ENCODE measurements at places on chromosomes 12 and 14.
A peak's percentile ranks its signal among the peaks of the same experiment; 100 is the strongest.

- DNase-seq, result no peak
Measured at GRCh38 chr12:121198949-121199348, 11.0 kb upstream of the P2RX4 start.

DNA sequence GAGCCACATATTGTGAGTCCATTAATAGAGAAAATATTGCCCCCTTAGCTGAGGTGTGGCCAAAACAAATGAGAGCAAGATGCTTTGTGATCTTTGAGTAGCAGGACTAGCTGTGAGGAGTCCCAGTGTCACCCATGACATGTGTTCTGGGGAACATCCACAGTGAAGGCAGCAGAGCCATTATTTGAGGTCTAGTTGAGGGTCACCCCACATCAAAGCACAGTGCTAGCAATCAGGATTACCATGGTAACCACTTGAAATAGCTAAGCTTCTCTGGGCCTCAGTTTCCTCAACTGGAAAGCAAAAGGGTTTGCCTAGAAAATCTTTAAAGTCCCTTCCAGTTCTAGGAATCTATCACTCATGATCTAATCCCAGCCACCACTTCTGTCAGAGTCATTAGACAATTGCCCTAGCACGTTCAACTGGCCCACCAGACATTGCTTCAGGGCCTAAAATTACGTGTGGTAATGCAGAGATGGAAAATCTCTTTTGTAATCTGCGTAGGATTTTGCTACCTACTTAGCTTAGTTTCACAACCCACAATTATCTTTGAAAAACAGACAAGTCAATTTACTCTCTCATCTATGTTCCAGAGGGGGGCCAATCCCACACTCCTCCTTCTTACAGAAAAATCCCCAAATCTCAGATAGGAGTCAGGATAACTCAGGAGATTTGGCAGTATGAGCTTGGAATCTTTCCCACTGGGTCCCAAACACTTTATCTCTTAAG, 251.2 kb upstream of the EGLN3 start:
- DNase-seq, result no peak

DNA sequence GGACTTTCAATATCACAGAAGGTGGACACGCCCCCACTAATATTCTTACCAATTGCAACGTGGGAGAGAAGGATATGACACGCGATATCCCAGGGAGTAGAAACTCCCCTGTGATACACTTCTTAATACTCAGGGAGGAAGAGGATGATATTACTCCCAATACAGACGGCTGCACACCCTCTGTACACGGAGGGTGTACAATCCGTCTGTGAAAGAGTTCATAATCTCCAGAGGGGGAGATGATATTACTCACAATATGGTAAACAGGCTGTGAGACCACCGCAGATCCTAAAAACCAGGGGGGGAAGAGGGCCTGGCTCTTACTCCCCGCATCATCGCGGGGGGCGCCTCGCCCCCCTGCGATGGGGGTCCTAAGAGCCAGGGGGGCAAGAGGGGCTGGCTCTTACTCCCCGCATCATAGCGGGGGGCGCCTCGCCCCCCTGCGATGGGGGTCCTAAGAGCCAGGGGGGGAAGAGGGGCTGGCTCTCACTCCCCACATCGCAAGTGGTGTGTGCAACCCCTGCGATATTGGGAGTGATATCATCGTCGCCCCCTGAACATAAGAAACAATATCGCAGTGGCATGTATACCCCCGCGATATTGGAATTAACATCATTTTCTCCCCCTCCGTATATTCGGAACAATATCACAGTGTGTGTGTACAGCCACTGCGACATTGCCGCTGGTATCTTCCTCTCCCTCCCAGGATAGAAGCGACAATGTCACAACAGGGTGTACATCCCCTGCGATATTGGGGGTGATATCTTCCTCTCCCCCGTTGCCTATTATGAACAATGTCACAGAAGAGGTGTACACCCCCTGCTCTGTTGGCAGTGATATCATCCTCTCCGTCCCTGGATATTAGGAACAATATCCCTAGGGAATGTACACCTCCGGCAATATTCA, 8.9 kb upstream of the CLEC6A start:
- no peak for DNase-seq

DNA sequence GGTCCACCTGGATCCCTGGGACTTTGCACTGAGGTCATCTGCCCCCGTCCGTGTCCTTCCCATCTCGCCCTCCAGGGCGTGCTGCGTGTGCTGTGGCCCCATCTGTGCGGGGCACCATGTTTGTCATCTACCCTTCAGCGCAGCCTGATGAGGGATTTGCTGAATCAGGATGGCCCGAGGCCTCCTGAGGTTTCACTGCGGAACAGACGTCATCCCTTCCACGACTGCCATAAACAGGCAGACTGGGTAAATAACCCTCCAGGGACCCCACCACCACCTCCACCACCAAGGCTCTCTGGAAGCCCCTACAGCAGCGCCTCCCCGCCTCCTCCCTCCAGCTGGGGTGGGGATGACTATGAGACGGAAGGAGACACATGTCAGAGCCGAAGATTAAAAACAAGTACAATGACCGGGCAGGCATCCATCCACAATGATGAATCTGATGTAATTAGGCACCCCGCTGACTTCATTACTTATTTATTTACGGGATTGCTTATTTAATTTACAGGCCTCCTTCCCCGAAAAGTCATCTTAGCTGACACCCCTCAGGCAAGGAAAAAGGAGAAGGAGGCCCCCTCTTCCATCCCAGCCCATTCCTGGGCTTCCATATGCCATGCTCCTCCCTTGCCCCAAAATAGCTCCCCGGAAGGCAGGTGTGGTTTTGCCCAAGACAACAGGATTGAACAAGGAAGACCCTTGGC, 39.4 kb downstream of the NCOR2 start:
- no peak for DNase-seq

- DNase-seq, result no peak
Measured at GRCh38 chr14:100416921-100417860, 94.1 kb downstream of the SLC25A47 start.

GRCh38 chr12:26091822-26092221, 33.0 kb downstream of the BHLHE41 start:
- DNase-seq, result no peak

GRCh38 chr12:39112064-39112463, 206.7 kb upstream of the CPNE8 start:
- no peak for DNase-seq

GRCh38 chr14:43172899-43173548, 1334.1 kb downstream of the FSCB start:
- no peak for DNase-seq

GRCh38 chr12:53502331-53502730, 1.2 kb downstream of the TARBP2 start:
- DNase-seq, result no peak

DNA sequence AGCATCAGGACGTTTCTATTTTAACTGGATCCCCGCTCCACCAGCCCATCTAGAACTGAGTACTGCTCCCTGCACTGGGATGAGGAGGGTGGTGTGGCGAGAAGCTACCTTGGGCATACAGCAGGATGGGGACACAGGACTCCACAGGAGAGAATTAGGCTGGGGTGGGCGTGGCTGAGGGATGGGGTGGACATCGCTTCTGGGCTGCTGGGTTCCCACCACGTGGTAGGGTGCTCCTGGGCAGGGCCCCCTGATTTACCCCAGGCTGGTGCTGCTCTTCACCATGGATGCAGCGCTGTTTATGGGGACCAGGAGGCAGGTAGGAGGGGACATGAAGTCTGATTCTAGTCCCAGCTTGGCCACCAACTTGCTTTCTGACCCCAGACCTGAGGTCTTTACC, 41.9 kb downstream of the VDR start:
- no peak for DNase-seq

DNA sequence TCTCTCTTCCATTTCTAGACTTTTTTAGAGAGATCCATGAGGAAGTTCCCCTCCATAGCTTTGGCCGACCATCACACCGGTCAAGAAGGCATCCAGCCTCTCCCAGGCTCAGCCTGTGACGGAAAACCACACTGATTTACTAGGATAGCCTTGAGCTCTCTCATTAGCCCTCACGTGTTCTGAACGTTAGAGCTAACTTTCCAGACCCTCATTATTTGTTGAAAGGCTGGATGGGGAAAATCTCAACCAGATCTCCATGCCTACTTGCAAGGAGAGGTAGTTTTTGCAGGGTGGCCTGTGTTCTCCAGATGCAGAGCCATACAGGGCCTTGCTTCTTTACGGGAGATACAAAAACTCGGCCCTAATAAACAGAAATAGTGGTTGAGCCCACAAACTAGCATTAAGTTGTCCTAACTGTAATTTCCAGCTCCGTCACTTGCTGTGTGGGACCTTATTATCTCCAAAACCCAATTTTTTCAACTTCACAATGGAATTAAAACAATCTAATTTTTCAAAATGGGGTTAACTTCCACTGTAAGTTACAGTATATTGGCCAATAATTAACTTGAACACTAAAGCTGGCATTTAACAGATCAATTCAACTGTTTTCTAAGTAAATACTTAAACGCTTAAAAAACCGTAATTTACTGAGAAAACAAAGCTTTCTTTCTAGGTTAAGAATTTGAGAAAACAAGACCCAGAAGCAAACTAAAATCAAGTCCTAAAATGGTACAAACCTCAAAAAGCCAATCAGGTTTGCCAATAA, 65.3 kb downstream of the KLHL28 start:
- no peak for DNase-seq

GRCh38 chr14:22542360-22542759, 46.7 kb downstream of the DAD1 start:
- DNase-seq, result no peak

GRCh38 chr14:91229743-91230200, 14.7 kb downstream of the GPR68 start:
- peak; percentile 75 for DNase-seq

GRCh38 chr12:54075974-54076373, 22.3 kb downstream of the HOXC4 start:
- no peak for DNase-seq

DNA sequence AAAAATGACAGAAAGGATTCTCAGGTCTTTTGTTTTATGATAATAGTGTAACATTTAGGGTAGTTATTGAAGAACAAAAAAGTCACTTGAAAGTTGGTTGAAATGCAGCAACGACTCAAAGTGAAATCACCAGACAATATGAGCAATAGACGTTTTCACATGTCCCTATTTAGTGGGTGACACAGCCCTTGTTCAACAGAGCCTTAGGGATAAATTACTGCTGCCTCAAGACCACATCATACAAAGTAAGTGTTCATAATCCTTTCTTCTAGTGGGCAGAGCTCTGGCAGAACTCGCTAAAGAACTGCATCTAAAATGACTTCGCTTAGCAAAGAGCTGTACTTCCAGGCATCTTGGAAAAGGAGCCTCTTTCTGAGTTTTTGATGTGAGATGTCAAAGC, 128.5 kb upstream of the LMNTD1 start:
- no peak for DNase-seq

All from stimulated activated naive CD8-positive, alpha-beta T cell treated with anti-CD3 and anti-CD28 coated beads, Interleukin-15, Interleukin-2, amounts not matched to agents 100 U/mL and 50 U/mL, for 24 hours (primary cell).